ENCODE measurements at places on chromosomes 3 and 15.

DNA sequence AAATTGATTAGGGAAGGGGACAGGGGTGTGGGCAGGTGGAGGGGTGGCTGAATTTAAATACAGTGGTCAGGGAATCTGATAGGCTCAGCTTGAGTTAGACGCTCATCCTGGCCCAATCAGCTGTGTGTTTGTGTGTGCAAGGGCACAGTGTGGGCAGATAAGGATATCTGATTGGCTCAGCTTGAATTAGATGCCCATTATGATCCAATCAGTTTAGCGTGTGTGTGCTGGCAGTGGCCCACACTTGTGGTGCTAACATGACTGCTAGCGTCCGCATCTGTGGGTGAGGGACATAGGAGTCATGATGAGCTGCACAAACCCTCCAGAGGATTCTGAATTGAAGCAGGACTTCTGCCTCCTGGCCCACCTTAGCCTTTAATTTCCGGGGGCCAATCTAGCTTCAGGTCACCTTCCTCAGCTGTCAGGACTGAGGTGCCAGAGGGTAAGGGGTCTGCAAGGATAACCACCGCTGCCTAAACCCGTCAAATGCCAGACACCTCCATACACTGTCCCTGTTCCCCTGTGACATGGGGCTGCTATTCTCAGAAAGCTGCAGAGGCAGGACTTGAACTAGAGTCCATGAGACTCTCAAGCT, 97.3 kb downstream of the CORO2B start:
- DNase-seq: no peak

- no peak for DNase-seq
These were observed 223.9 kb upstream of the NR2F2 start for GRCh38 chr15:96106628-96107027.

DNA sequence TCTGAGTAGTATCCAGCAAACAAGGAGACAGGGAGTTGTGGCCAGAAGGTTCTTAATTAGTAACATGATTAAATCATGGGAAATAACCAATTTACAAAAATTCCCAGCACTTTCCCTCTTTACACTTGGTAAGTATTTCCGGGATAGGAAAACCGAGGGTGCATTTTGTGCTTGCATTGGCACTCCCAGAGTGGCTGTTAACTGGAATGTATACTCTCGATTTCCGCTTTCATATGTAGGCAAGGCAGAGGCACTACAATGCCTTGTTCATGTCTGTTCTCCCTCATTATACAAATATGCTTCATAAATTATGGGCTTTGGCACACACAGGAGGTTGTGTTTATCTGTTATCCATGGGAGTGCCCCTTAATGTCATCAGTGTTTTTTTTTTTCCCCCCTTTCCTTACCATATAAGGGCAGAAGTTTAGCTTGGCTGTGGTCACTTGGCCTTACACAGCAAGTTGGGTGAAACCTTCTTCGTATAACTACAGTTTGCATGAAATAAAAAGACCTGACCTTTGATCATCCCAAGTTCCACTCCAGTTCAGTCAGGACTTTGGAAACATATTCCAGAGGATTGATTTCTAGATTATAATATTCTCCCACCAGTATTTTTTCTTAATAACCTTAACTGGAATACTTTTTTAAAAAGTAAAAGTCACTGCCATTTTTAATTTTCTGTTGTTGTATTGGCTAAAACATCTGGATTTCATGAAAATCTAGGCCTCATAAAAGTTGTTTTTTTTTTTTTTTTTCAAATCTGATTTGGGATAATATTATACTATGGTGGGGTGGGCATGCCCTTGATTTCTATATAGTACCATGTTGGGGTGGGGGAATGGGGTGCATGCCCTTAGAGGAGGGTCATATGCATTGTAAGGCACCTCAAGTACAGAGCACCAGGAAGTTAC, 8.9 kb downstream of the TPM1 start:
- no peak for DNase-seq

GRCh38 chr15:99481951-99482230, 83.9 kb upstream of the MEF2A start:
- no peak for DNase-seq

DNA sequence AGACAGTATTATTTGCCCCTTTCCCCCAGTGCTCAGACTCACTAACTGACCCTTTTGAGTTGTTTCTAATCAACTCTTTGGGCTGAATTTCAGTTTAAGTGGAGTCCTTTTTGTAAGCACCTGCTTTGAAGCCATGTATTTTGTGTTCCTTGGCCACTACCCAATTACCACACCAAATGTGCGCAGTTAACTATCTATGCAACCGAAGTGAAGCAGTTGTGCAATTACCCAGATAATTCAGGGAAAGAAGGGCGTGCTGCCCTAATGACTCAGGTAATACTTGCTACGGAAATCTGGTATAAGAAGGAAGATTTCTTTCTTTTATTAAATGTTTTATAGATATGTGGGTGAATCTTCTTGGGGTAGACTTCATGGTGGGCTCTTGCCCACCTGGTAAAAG, 371.9 kb upstream of the TBL1XR1 start:
- DNase-seq: no peak

DNA sequence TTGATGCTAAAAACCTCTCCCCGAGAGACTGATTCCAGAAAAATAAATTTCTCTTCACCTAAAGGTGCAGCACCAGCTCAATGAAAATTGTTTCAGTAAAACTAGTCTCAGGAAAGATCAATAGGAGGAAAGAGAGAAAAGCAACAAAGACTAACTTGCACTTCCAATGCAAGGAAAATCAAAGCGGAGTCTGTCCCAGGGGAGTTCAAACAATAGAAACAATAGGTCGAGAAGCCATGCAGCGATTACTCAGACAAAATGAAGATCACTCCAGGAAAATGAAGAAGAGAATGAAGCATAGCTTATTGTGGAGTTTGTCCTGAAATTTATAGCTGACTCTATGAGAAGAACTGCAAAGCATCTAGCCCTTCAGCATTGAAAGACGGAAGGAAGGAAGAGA, 105.1 kb upstream of the FRMD4B start:
- no peak for DNase-seq

DNA sequence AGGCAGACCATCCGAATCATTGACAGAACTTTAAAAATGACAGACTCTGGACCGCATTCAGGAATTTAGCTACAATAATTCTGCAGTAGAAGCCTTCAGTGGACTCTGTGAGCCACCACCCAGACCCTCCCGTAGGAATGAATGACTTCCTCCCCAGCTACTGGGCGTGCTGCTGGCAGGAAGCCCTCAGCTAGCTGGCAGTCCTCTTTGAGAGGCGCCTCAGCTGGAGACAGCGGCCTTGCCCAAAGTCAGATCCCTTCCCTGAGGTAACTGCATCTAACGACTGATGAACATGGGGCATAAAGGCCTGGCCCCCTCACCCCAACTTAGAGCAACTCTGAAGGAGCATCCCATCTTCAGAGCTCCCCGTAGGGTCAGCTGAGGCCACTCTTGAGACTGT, 25.8 kb downstream of the CRABP1 start:
- DNase-seq: no peak

- no peak for DNase-seq
These were observed 4.4 kb upstream of the VHL start for GRCh38 chr3:10137178-10137577.

DNA sequence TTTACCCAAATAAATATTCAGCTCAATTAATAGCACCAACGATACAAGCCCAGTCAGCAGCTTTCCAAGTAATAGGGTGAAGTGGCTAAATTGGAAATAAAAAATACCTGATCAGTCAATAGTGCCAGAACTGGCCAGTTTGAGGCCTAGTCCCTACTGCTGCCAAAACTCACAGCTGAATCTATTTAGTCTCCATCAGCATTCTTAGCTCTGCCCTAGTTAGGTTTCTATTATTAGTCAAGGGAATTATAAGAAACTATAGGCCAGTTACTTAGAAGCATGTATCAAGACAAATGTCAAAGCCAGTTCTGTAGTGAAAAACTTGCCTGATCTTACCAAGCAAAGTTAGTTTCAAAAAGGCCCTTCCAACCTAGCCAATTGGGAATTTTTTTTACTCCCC, 146.2 kb upstream of the ZBTB20 start:
- DNase-seq: no peak

- DNase-seq: no peak
These were observed 215.0 kb upstream of the THBS1 start for GRCh38 chr15:39365873-39366272.

GRCh38 chr15:60396958-60397771, 621 bp downstream of the ANXA2 start:
- peak; percentile 72 for DNase-seq

GRCh38 chr3:3031326-3031725, 78.8 kb downstream of the IL5RA start:
- no peak for DNase-seq

GRCh38 chr3:76724706-76725105, 315.2 kb upstream of the ROBO2 start:
- DNase-seq: no peak

DNA sequence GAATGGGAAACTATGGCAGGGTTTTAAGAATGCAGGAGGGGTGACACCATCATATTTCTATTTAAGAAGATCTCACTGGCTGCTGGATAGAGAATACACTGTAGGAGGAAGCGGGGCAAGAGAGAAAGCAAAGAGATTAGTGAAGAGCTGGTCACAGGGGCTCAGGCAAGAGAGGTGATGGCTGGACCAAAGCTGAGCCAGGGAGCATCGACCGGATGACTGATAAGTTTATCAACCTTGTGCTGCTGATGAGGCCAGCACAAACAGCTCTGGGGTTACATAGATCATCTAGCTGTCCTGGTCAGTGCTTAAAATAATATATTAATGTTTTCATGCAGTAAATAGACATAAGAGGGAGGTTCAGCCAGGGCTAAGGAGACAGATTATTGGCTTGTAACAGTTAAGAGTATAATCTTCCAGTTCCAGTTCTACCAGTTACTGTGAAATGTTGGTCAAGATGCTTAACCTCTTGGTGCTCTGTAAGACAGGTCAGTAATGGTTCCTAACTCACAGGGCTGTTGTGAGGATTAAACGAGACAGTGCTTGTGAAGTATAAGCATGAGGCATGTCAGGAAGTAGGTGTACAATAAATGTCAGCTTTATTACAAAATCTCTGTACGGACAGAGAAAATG, 201.0 kb upstream of the FEZF2 start:
- DNase-seq: no peak

DNA sequence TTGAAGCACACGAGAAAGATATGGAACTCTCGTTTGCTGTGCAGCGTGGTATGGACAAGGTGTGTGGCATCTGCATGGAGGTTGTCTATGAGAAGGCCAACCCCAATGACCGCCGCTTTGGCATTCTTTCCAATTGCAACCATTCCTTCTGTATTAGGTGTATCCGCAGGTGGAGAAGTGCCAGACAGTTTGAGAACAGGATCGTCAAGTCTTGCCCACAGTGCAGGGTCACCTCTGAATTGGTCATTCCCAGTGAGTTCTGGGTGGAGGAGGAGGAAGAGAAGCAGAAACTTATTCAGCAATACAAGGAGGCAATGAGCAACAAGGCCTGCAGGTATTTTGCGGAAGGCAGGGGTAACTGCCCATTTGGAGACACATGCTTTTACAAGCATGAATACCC, 1.2 kb downstream of the MKRN3 start:
- DNase-seq: no peak

- no peak for DNase-seq
These were observed 55.1 kb downstream of the MBNL1 start for GRCh38 chr3:152323834-152324233.

DNA sequence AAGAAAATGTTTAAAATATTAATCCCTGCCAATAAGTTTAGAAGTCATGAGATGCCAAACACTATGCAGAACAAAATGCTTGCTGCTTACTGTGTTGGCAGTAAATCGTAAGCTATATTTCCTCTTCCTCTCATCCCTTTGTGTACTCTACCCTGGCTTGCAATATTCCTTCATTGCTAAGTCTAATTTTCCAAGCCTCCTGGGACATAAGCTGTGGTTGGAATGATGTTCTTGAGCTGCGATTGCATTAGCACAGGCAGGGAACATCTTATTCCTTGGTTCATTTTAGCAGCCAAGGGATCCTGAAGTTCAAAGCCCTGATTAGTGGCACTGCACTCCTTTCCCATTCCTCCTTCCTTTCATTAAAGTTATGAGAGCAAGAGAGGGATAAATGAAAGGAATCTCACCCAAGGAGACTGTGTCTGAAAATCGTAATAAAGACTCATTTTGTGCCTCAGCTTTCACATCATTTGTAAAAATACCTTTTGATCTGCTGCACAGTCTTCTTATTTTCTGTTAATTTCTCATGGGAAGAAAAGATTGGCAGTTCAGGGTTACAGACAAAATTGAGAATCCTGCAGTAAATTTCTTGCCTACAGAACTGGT, 535.2 kb downstream of the OCA2 start:
- no peak for DNase-seq

- DNase-seq: no peak
These were observed 71.7 kb upstream of the SNRK start for GRCh38 chr3:43214616-43215015.

DNA sequence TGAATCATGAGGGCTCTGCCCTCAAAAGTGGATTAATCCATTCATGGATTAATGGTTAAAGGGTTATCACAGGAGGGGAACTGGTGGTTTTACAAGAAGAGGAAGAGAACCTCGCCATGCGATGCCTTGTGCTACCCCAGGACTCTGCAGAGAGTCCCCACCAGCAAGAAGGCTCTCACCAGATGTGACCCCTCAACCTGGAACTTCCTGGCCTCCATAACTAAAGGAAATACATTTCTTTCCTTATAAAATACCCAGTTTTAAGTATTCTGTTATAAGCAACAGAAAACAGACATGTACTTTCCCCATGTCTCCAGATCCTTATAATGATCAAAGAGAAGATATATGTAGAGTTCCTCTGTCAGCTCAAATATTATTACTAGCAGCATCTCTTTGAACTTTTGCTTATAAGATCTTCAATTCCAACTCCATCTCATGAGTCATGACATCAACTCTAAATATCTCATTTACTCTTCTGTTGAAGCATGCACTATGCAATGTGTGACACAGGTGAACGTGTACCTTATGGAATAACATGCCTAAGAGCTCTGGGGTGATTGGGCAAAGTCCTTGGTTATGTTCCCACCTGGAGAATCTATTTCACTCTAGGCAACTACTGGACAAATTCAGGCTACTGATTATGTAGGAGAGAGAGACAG, 37.5 kb upstream of the ZBTB38 start:
- DNase-seq: no peak

DNA sequence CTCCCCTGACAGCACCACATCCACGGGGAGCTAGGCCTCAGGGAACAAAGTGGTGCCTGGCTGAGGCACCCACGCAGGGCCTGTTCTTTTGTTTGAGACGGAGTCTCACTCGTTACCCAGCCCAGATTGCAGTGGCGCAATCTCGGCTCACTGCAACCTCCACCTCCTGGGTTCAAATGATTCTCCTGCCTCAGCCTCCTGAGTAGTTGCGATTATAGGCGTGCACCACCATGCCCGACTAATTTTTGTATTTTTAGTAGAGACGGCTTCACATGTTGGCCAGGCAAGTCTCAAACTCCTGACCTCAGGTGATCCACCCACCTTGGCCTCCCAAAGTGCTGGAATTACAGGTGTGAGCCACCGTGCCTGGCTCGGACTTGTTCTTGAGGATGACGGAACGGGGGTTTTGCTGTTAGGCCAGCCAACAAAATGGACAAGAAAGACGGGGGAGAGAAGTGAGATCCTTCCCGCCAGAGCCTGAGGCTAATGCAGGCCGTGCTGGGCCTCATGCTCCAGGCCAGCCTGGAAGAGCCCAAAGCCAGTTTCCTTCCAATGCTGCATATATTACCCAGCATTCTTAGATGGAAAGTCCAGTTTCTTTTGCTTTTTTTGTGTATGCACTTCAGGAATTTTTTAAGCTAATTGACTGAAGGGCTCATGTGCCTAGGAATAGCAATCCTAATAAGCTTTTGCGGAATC, 28.1 kb upstream of the FURIN start:
- DNase-seq: no peak

Measured in activated CD8-positive, alpha-beta memory T cell treated with anti-CD3 and anti-CD28 coated beads for 24 hours (primary cell).